ENCODE measurements at places on chromosomes 5 and 9.
A peak's percentile ranks its signal among the peaks of the same experiment; 100 is the strongest.

DNA sequence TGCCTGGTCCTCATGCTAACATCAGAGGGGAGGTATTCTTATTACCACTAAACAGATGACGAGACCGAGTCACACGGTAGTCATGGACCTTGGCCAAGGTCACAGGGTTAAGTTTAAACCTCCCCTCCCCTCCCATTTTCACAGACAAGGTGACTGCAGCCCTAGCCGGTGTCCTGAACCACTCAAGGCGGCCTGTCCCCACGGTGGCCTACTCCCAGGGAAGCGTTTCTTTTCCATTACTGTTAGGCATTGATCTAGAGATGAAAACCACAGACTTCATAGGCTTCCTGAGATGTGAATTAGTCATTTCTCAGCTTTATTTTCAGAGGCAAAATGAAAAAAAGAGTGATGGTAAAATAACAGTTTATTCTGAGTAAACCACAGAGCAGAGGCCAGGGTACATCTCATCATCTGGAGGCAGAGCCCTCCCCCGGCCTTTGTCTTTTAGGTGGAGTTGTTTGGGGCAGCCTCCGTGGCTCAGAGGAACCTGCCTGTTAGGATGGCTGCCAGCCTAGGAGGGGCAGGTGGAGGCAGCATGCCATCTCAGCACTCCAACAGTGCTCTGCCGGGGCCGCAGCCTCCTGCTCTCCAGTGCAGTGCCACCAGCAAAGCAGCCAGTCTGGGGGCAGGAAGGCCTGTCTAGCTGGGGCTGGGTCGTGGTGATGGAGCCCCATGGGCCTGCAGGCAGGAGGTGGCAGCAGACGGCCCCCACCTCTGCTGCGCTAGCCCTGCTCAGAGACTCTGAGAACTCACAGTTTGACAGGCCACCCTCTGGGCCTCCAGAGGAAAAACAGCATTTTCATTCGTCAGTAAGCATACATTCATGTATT is 71.2 kb downstream of the RAPGEF1 start:
- DNase-seq: peak; percentile 37

DNA sequence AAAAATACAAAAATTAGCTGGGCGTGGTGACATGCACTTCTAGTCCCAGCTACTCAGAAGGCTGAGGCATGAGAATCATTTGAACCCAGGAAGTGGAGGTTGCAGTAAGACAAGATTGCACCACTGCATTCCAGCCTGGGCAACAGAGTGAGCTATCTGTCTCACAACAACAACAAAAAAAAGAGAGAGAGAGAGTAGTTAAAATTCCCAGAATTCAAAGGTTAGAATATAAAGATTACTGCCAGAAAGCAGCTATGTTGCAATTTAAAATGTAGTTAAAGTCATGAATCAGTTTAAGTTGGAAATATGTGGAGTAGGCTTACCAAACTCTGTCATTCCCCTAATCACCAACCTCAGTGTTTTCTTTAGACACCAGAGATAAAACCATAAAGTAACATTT is 58.7 kb upstream of the SUSD1 start:
- DNase-seq: no peak

DNA sequence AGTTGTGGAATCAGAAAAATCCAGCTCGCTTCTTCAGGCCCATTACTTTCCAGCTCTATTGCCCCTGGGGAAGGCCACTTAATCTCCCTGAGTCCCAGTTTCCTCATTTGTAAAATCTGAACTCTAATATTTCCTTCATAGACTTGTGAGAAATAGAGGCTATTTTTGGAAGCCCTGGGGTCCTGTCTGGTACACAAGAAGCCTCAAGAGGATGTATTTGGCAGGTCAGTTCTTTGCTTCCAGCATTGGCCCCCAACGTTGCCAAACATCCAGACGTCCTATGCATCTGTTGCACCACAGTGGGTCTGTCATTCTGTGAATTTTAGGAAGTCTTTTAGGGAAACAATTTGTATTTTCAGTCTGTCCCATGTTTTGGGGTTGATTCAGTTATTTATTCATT is 525.9 kb downstream of the EBF1 start:
- DNase-seq: no peak

- DNase-seq: no peak
Observed at GRCh38 chr5:73264631-73265030, 91.6 kb downstream of the TMEM174 start.

DNA sequence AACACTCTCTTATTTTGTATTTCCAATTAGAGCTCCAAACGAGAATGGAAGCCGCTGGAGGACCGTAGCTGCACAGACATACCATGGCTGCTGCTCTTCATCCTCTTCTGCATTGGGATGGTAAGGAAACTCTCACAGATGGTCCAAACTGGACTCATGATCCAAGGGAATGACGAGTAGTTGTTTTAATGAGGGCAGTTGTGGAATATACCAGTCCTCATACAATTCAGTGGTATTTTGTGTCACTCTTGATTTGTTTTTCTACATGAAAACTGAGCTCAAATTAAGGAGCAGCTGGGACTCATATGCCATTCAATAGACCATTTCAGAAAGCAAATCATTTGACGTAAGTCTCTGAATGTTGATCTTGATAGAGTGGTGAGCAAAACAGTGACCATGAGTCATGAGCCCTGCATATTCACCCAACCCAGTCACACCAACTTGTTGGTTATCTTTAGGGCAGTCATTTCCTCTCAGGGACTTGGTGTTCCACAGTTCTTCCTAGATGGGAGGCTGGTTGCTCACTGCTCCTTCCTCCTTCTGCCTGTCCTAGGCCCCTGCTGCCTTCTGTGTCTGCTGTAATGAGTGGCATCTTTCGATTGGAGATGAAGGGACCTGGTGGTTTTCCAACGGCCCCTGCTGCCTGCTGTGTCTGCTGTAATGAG is 54.9 kb downstream of the SLC44A1 start:
- no peak for DNase-seq

DNA sequence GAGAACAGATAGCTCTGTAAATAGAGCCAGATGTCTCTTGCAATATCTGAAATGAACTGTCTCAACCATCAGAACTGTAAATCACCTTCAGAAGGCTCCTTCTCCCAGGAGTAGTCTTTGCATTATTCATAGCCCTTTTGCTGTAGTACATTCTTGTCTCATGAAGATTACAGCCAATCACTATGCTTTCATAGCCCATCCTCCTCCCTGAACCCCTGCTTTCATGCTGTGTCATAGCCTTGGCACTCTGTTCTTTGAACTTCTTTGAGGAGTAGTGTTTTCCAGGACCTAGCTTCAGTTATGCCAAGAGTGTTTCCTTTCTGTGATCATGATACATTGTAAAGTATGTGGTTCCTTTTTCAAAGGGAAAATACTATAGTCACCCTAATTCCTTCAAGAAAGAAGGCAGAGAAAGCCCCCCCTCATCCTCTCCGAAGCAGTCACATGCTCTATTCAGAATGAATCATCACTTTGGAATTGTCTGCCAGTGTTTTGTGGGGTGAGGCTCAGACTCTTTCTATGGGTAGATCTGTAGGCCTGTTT is 61.1 kb downstream of the GRIA1 start:
- no peak for DNase-seq

- no peak for DNase-seq
Observed at GRCh38 chr5:178450121-178451028, 139.8 kb downstream of the COL23A1 start.

DNA sequence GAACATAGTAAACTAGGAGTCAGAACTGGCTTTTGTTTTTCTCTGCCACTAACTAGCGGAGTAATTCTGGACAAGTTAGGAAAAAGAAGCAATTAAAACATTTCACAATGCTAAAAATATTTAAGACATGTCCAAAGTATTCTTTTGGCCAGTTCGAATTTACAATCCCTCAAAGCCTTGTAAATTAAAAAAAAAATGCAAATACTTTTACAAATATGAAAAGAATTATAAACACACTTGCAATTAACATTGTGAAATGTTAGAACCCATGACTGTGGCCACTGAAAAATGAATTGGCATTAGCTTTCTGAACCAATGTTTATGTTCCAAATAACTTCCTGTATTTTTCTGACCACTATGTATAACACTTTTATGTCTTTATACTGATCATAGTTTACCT is 2.2 kb downstream of the RAD1 start:
- no peak for DNase-seq

DNA sequence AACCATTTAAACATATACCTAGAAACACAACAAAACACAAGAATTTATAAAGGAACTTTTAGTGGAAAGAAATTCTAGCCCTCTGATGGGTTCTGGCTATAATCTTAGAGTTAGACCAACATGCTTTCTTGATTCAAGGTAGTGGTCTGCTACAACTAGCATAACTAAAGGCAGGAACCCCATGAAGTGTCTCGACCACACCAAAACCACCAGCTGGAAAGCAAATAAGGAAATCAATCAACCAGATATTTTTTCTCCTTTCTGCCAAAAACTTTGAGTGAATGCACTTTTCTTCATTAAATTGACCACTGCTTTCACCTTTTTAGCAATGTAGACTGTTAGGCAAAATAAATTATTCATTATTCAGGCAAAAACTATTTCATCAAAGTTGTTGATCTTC is 346.4 kb downstream of the EBF1 start:
- DNase-seq: no peak

- DNase-seq: no peak
Observed at GRCh38 chr5:669111-669841, 23.9 kb downstream of the TPPP start.

DNA sequence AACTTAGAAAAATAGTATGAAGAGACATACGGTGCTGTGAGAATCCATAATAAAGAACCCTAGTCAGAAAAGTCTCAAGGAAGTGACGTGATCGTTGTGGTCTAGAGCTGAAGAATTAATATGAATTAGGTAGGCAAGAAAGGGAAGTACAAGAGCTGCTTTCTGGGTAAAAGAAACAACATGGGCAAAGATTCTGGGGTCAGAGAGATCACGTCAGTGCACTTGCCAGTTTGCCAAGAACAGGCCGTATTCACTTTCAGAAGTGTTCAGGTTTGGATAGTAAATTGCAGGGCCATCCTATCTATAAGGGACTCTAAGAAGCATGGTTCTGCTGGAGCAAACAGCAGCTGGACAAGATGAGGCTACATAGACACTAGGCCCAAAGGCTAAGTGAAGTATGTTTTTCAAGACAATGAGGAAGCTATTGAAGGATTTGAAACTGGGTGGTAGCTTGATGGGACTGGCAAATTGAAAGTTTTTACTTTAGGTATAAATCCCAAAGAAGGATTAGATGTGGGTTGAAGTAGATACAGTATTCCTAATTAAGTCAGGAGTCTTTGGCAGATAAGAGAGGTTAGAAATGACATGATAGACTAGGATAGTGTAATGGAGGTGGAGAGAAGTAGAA is 4.8 kb upstream of the CHD1 start:
- no peak for DNase-seq

Measured in activated naive CD4-positive, alpha-beta T cell (primary cell).